H7 (cell line): ENCODE measurements at places on chromosomes 2 and 18.
A peak's percentile ranks its signal among the peaks of the same experiment; 100 is the strongest.

- no peak for DNase-seq
Measured at GRCh38 chr2:120596990-120597594, 138.6 kb upstream of the GLI2 start.

DNA sequence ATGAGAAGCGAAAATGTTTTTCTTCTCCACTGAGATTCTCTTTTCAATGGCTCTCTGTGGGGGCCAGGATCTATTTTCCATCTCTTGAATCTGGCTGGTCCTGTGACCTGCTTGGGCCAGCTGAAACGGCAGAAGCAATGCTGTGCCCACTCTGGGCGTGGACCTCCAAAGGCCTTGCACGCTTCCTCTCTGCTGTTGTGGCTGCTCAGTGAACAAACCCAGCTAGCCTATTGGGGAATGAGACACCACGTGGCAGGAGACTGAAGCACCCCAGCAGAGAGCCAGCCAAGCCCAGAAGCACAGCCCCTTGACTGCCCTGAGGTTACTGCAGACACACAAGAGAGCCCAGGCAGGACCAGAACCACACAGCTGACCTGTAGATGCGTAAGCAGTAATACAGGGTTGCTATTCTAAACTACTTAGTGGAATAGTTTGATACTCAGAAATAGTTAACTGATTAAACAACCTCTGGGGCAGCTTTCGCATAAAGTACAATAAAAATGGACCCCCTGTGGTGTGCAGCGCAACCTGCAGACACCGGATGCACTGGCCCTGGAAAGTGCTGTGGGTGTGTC is 221.7 kb upstream of the SH3BP4 start:
- no peak for DNase-seq

DNA sequence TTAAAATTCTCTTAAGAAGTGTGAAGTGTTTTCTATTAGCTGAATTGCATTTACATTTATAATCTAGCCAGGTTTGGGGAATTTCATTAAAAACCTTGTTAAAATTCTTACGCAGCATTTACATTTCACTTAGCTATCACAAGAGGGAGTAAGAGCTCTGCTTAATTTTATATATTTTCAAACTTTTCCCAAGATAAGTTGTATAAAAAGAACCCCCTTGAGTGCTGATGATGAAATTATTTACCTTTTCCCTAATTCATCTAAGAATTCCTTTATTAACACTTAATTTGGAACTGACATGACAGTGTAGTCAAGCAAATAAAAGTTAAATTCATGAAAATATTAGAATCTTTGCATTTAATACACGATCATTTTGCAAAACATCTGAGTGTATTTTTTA is 54.2 kb upstream of the ZSWIM2 start:
- no peak for DNase-seq

DNA sequence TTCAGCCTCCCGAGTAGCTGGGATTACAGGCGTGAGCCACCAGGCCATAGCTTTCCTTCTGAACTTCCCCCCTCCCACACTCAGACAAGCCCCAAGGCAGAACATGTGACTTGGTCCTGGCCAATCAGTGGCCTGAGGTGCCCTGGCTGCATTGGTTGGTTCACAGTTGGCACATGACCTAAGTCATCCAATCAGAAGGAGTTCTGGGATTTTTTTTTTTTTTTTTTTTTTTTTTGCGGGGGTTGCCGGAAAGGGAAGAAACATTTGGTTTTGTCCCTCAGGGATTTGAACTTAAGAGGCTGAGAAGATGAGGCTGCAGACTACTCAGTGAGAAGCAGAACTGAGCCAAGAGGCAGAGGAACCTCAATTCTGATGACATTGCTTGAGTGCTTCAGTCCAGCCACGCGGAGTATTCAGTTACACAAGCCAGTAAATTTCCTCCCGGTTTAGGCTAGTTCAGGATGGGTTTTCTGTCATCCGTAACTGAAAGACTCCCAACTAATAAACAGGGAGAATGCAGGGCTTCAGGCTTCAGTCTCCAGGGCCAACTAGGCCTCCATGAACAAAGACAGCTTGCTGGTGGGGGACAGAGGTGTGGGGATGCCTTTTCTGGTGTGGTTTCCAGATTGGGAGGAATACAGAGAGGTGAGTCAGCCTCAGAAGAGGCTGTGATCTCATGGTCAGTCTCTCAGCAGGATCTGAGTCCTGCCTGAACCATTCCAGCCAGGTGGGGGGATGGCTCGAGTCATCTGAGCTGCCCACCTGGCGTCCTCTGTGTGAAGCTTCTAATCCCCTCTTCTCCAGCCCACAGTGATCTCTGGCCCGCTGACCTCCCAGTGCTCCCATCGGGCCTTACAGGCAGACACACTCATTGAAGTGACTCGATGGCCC is 9.2 kb downstream of the PTMA start:
- peak; percentile 93 for DNase-seq

- DNase-seq = no peak
Measured at GRCh38 chr18:1618364-1618763, 713.7 kb downstream of the ADCYAP1 start.

DNA sequence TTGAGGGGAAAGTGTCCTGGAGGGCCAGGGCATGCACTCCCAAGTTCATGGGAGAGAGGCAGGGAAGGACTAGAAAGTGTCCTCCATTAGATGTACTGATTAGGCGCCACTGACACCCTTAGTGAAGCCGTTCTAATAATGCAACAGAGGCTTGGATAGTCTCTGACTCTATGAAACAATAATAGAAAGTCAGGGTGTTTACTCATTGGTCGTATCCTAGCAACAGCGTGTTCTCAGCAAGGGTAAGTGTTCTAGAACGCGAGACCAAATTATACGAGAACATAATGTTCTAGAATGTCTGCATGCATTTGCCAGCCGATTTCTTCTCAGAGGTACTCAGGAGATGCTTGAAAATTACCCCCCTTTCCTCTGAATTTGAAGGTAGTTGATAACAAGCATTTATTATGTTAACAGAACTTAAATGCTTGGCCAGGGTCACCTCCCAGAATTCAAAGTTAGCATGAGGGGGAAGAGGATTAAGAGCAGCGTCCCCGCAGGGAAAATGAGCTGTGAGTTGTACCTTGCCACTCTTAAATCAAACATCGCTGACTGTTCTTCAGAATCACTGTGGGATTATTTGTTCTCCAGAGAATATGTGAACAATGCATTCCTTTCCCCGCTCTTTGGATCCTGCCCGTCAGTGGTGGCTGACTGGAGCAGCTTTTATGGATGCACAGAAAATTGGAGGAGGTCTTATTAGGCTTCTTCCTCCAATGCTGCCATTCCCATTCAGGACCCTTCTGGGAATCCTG is 33.7 kb upstream of the PDIA6 start:
- no peak for DNase-seq

DNA sequence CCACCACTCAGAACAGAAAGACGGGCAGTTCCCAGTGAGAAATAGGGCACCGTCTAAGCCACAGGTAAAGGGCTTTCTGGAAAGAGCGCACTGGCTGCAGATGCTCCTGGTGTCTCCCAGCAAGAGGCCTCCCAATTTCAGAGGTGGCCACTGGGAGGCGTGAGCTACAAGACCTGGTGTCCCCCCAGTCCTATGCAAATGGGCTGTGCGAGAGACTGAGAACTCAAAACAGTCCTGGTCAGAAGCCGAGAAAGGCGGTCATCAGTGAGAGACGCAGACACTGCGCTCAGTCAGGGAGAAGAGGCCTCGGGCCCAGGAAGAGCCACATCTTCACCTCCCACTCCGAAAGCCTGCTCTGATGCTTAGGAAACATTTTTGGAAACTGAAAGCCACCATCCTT is 179.5 kb downstream of the EIPR1 start:
- peak; percentile 88 for DNase-seq

- DNase-seq = no peak
Measured at GRCh38 chr2:138997346-138997745, 217.2 kb upstream of the NXPH2 start.

DNA sequence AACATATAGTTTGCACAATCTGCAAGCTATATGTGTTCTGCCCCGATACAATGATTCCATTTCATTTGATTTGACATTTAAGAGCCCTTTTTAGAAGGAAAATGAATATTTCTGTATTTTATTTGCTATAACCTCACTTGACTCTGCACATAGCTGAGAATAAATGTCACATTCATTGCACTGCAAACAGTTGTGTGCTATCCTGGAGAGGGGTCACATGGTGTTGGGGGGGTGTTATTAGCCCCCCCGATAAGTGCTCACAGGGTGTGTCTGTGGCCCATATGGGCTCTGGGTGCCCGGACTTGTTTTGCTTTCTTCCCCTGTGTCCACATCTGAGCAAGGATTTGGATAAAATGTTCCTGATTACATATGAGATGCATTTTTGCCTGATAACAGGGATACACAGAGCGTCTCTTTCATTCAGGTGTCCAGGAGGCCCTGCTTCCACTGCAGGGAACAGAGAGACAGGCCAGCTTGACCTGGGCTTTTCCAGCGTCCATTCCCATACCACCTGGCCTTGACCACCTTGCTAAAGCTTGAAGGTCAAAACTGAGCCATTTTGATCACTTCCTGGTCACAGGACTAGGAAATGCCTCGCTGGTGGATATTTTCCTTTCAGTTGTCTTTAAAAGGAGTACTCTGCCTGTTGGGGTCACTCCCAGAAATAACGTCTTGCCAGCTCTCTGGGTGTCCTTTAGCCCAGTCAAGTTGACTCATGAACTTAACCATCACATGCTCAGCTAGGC is 38.4 kb upstream of the ID2 start:
- no peak for DNase-seq

DNA sequence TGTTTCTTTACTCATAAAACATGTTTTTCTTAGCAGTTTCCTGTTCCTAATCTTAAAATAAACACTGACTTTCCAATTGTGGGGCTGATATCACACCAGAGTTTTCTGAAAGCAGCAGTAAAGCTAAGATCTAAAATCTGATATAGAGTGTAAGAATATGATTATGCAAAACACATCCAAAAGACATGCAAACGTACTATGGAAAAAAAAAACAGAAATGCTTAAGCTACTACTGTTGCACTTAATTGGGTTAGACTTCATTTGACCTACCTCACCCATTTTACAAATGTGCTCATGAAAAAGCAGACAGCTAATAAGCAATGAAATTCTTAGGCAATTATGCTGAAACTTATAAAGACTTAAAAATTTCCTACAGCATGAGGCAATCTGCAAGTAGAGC is 10.5 kb downstream of the CYTIP start:
- DNase-seq = no peak

DNA sequence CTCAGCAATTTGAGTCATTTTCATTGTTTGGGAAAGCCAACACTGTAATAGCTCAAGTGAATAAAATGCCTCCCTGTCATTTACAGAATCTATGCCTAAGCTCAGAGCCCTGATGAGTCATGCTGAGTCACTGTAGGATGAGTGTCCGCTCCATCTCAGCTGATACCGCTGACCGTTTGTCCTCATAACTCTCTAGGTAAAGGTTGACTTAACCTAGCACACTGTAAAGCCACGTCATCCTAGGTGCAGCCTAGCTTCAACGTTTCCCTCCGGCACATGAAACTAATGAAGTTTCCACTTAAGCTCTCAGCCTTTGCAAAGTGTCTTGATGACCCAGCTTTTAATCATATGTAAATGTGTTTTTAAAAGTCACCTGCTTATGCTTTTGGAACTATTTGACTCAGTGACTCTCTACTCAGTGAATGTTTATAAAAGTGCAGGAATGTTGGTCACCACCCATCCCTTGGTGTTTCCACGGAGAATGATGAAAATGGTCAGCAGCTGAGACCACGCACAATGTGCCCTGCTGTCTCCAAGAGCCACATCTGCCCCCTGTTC is 154.0 kb downstream of the PMAIP1 start:
- DNase-seq = no peak

DNA sequence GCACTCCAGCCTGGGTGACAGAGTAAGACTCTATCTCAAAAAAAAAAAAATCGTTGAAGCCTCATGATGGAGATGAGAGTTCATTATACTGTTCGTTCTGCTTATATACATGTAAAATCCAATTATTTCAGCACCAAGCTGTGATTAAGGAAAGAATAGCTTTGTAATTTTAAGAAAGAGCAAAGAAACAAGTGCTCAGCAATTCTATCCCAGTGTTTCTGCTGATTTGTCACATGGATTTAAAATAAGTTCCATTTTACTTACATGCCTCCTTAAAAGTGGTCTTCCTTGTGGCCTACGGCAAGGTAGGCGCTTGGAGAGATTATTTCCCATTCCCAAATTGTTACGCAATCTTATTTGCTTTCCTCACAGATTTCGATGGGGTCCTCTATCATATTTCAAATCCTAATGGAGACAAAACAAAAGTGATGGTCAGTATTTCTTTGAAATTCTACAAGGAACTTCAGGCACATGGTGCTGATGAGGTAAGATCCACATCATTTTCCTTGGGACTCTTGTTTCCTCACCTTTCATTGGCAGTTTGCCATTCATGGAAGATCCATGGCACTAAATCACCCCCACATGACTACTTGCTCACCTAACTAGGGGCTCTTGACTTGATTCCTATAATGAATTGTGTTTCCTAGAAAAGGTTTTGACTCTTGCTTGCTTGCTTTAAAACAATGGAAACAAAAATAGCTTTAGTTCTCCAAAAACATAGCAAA is 11.5 kb downstream of the ARPC2 start:
- no peak for DNase-seq

GRCh38 chr2:67050622-67051021 is 346.5 kb upstream of the ETAA1 start:
- no peak for DNase-seq

DNA sequence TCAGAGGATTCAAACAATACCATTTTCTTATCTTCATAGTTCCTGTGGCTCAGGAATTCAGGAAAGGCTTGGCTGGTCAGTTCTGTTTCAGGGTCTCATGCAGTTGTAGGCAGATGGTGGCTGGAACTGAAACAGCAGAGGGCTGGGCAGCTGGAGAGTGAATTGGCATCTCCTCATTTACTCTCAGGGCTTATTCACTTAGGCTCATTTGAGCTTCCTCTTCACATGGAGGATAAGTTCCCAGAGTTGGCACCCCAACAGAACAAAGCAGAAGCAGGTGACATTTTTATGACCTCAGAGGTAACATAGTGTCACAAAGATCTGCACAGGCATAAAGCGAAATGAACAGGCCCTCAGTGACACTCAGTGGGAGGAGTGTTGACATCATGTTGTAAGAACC is 66.1 kb downstream of the RBBP8 start:
- DNase-seq = no peak

GRCh38 chr18:21997207-21998143 is 171.9 kb upstream of the GATA6 start:
- peak; percentile 71 for DNase-seq

DNA sequence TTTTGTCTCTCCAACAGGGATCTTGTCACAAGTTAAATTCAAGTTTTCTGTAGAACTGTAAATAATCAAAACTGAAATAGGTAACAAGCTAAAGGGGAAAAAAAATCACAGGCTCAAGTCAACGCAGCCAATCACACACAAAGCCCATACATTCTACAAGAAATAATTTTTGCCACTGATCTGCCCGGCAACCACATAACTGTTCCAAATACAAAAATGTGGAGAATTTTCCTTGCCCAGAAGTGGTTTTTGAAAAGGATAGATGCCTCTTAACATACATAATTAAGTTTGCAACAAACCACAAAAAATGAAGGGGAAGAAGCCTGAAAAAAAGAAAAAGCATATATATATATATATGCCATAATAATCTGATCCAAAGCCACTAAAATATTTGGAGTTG is 60.3 kb downstream of the FARSB start:
- DNase-seq = no peak

- DNase-seq = no peak
Measured at GRCh38 chr18:28999726-29000125, 822.8 kb upstream of the CDH2 start.

GRCh38 chr2:157785200-157785599 is 90.9 kb downstream of the ACVR1 start:
- no peak for DNase-seq
